ENCODE measurements at places on chromosomes 6 and 20. TPM values are rescaled to one million over a fixed set of nuclear protein-coding genes. Genes with fewer than 3 reads are reported as not detected.

Gene SLC2A10
- total RNA-seq = 19.4 TPM

Gene MLN
- not detected for total RNA-seq

Gene PNLDC1
- not detected for total RNA-seq

Gene MAP7
- total RNA-seq = 1.3 TPM

Gene ARMC2
- total RNA-seq = 6.3 TPM

Gene REM1
- not detected for total RNA-seq

Gene LST1
- total RNA-seq = 1.7 TPM

Gene CGA
- total RNA-seq = not detected

Gene LPIN3
- total RNA-seq = 20.1 TPM

Gene OR2H1
- not detected for total RNA-seq

Gene HLA-DOB
- not detected for total RNA-seq

Gene NOX3
- total RNA-seq = not detected

Gene LY6G6D
- not detected for total RNA-seq

Gene ARHGAP40
- total RNA-seq = 0.64 TPM

GRCh38 chr20:63498960-63499337, at the start of gene EEF1A2:
EEF1A2 (minus strand) TSS chr20:63499083; CDS start chr20:63497763, 1,320 bp downstream.
- no peak for DNase-seq

DNA sequence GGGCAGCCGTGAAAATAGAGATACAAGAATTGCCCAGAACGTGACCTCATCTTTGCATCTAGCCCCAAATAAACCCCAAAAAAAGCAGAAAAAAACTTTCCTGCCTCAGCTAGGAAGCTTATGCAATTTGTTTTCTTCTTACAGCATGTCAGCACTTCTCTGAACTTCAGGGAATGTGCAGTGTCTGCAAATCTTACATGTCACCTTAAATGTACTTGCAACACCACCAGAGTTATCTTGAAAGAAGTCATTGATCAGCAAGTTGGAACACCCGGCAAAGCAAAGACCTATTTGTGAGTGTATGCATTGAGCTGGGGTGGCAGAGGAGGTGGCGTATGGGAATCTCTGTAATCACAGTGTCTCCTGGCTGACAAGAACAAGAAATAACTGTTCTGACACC, 123.4 kb downstream of the PKHD1 start:
- DNase-seq = no peak

DNA sequence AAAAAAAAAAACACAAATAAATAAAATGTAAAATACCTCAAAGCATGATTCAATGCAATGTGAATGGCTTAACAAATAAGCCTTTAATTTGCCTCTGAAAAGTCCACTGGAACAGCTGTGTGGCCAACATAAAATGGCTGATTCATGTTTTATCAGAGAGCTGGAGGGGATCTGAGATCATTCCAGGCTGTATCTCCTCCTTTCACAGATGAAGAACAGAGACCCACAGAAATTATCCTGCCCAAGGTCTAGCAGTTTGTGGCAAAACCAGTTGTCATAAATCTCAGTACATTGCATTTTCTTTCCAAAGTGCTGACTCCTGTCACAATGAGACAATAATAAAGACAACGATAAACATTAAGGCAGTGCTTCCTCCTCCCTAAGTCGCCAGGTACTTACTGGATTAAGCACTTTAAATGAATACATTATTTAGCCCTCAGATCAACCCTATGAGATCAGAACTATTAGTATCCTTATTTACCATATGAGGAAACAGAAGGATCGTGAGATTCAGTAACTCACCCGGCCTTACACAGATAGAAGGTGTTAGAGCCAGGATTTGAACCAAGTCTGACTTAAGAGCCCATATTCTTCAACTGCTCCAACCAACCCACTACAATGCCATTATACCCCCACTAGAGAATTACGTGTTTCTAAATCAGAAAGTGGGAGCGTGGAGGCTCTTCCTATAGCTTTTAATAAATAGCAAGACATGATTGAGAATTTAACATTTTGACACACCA, 118.3 kb downstream of the KIF13A start:
- no peak for DNase-seq

DNA sequence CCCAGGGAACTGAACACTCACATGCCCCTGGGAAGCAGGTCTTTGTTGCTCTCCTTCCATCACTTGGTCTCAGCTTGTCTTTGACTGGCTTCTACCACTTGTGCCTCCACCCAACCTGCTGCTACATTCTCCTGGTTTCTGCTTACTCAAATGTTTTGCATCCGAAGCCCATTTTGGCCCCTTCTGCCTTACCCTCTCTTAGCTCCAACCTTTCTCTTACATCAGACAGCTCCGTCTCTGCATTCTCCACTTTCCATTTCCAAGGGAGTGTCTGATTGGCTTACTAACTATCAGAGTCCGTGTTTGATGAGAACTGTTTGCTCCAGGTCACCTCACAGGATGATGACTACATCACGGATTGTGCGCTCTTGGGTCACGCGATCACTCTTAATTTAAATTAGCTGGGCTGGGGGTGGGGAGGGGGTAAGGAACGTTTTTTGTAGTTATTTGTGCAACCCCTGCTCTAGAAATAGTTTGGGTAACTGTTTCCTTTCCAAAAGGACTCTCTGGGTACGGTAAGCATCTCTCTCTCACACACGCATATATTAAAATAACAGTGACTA, 844 bp upstream of the ABRACL start:
- no peak for DNase-seq

DNA sequence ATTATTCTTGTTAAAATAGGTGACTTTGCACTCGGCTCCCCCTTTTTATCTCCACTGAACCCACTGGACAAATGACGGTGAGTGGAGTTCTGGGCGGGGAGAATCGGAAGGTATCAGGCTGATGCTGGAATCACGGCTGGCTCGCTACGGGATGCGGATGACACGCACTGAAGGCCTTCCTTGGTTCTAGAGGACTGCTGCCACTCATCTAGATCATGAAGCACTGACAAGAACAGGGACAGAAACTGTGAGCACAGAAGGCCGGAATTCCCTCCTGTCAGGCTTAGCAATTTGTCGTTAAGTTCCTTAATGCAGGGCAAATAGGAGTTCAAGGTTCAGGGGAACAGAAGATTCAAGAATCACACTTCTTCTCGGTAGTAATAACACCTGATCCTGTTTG, 89.9 kb upstream of the MPC1 start:
- DNase-seq = no peak

DNA sequence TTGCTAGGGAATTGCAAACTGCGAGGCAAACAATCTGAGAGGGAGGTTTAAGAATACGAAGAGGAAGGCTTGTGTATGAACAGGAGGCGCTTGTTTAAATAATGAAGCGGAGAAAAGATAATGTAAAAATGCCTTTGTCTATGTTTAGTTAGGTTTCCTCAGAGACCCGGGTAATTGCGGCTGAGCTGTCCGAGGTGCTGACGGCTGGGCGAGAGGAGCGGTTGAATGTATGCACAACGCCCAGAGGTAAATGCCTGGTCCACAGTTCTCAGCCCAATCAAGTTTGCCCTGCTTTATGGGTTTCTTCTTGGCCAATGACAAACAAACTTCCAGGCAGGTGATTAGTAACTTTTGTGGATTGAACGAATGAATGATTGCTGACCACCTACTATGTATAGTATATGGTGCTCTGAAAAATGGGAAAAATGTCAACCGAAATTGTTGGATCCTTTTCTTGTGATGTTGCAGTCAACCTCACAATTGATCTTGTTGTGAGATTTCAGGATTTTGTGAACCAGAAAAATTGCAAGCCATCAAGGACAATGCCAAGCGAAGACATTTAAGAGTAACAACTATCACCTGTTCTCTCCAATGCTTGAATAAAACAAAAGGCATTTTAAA, 38.3 kb upstream of the SLC32A1 start:
- DNase-seq = peak; percentile 79

DNA sequence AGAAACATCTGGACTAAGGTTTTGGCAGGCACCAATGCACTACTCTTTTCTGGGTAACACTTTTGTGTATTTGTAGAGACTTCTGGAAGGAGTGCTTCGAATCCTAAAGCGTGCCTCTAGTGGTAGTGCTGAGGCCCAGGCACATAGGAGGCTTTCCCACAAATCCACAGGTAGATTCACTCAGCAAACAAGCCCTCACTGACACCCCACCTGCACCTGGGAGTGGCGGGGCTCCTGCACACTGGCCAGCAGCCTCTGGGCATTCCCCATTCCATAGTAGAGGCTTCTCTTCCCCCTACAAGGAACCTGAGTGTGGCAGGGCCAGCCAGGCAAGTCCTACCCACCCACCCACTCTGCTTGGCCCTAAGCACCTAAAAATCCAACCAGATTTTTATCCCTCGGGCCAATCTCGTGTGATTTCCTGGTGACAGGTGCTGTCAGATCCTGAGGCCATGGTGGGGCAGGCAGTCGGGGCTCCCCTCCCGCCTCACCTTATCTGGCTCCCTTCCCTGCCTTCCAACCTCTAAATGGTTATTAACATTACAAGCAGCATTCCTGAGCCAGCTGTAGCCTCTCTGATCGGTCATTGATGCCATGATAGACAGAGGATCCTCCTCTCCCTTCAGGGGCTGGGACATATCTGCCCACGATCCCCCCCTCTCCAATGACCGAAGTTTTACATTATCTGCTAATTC, 82.4 kb downstream of the SLC2A10 start:
- DNase-seq = no peak

- no peak for DNase-seq
These were observed 82.2 kb upstream of the PAX1 start for GRCh38 chr20:21623074-21623780.

GRCh38 chr6:157273756-157274470, 49.4 kb downstream of the TMEM242 start:
- peak; percentile 45 for DNase-seq

DNA sequence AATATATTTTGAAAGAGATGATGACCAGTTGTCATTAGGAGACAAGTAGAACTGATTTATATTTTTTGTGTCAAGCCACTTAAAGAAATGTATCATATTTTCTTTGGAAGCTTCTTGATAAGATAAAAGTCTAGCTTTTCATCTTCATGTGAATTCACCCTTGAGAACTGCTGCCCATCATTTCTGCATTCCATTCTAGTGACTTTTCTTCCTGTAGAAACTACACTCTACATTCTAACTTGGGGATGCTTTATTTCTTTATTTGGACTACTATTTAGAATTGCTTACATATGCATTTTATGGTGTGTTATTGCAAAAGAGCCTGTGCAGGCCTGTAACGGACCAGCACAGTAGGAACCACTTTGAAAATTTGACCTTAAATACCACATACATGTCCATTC, 335.0 kb upstream of the KCNQ5 start:
- no peak for DNase-seq

DNA sequence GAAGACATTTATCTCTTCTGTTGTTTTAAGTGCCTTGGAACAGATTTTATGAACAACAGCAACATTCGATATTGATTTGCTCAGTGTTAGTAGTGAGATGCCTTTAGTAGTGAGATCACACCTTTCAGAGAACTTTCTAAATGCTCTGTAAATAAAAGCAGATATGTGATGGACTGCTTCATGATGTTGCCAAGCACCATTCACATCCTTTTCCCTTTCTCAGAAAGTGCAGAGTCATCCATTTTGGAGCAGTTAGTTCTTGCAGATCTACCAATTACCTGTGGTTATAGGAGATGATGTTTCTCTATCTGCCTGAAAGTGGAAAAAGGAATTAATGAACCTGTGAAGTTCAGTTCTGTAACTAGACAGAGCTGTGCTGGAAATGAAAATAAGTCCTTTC, 27.0 kb downstream of the CBFA2T2 start:
- no peak for DNase-seq

- no peak for DNase-seq
These were observed 8.0 kb downstream of the FAM217B start for GRCh38 chr20:59948212-59948611.

DNA sequence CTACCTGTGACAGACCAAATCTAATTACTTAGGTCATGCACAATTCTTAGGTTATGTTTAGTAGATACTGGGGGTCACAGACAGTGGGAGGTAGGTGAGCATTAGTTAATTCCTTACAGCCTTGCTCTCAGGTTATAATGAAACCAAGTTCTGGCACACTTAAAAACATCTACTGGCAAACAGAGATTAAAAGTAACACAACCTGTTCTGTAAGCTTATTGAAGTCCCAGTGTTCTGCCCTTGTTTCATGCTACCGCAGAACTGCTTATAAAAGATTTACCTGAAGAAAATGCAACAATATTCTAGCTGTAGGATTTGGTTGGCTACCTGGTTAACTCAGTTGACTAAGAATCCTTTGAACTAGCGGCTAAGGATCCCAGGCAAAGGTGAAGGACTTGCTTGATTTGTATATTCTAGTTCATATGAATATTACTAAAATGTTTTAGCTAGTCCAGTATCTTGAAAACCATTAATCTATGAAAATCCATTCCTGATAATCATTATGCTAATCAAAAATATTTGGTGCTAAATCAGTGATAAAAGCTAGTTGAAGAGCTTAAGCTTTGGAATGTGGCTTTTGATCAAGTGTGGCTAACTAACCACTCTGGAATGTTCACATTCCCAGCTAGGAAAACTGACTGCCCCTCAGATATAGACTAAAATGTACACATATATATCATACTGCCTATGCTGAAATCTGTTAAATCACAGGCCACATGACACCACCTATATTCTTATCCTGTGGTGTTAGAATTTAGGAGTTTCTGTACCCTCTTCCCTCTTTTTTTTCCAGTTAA, 7.2 kb downstream of the PEX3 start:
- DNase-seq = no peak

DNA sequence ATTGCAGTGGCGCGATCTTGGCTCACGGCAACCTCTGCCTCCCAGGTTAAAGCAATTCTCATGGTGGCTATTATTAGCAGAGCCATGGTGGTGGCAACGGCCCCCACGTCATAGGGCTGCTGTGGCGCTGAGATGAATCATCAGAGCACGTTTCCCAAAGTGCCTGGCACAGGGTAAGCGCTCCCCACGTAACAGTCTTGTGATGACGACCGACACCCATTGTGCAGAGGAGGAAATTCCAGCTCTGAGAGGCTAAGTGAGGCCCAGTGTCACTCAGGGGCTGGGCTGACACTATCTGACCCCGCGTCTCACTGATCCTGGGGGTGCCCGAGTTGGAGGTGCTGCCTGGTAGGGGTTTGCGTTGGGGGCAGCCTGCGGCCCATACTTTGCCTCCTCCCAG, 16.2 kb downstream of the SUN5 start:
- no peak for DNase-seq

GRCh38 chr6:133358574-133359150, 117.5 kb downstream of the EYA4 start:
- DNase-seq = no peak

GRCh38 chr6:10411131-10411970, 3.5 kb downstream of the TFAP2A start:
- no peak for DNase-seq

DNA sequence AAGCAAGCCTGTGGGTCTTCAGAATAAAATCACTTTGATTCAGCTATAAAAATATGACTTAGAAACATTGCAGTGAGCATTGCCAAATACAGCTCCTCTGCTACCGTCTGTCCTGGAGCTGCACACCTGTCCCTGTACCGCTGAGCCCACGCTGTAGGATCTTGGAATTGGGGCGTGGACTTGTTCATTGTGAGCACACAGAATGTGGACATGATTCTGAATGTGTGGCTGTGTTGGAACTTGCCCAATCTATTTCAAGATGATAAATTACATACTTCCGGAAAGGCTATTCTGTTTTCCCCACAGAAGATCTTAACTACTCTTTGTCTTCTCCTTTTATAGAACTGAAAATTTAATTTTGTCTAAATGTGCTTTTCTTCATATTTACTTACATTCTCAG, 107.3 kb downstream of the UST start:
- no peak for DNase-seq

Measured in endothelial cell (in vitro differentiated cells).